Activated CD4-positive, alpha-beta memory T cell treated with anti-CD3 and anti-CD28 coated beads for 36 hours (primary cell): ENCODE measurements at places on chromosomes 5 and 9.

GRCh38 chr9:91817493-91818224 is 132.4 kb downstream of the ROR2 start:
- no peaks in the 10 kb centered on the region for H3K36me3 ChIP-seq
- H3K27ac ChIP-seq: no peak overlapping the region
- DNase-seq: no peak
- H3K27me3 ChIP-seq: peaks cover 5% of the 10 kb centered on the region
- no peak overlapping the region for H3K4me3 ChIP-seq
- H3K4me1 ChIP-seq: no peaks in the 10 kb centered on the region

GRCh38 chr5:66826263-66826662 is 230.1 kb downstream of the MAST4 start:
- peaks cover 54% of the 10 kb centered on the region for H3K4me1 ChIP-seq
- no peak for DNase-seq
- H3K27me3 ChIP-seq: peaks cover 3% of the 10 kb centered on the region
- H3K4me3 ChIP-seq: no peak overlapping the region
- no peaks in the 10 kb centered on the region for H3K36me3 ChIP-seq

GRCh38 chr5:35230038-35230611 is at the start of gene PRLR:
PRLR (minus strand) TSS chr5:35230487; CDS start chr5:35089620, 140,867 bp downstream.
- H3K27me3 ChIP-seq: peaks cover 62% of the 10 kb centered on the region
- DNase-seq: no peak
- H3K4me3 ChIP-seq: peak within 1 kb of the TSS; percentile 42
- no peaks in the 10 kb centered on the region for H3K36me3 ChIP-seq
- H3K27ac ChIP-seq: no peak within 1 kb of the TSS
- peaks cover 12% of the 10 kb centered on the region for H3K4me1 ChIP-seq

- no peak overlapping the region for H3K27ac ChIP-seq
- H3K4me1 ChIP-seq: no peaks in the 10 kb centered on the region
- no peak overlapping the region for H3K4me3 ChIP-seq
- no peaks in the 10 kb centered on the region for H3K36me3 ChIP-seq
Measured at GRCh38 chr5:30638899-30639298, 554.6 kb upstream of the CDH6 start.

GRCh38 chr9:87181670-87182069 is 234.4 kb upstream of the GAS1 start:
- H3K4me3 ChIP-seq: no peak overlapping the region
- DNase-seq: no peak
- no peaks in the 10 kb centered on the region for H3K4me1 ChIP-seq
- H3K27me3 ChIP-seq: peaks cover 2% of the 10 kb centered on the region

DNA sequence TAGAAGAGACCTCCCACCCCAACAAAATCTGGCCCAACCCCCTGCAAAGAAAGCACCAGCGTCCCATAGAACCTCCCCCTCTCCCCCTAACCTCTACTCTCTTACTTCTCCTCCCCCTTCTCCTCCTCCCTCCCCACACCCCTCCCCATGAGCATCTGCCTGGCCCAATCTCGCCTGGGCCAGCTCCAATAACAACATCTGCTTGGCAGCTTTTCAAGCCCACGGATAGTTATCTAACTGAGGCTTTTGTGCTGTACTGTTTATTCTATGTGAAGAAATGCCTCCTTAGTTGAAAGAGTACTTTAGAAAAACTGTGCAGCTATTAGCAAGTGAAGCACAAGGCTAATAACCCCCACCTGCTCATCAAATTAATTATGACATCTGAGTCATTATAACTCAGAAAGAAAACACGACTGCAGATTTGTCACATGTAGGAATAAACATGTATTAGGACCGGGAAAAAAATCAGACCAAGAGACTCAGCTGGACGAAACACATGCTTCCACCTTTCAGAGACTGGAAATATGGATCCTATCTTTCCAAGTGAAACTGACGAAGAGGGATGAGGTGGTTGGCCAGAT is 42.8 kb downstream of the NFIB start:
- peaks cover 3% of the 10 kb centered on the region for H3K4me1 ChIP-seq
- no peaks in the 10 kb centered on the region for H3K36me3 ChIP-seq
- no peak for DNase-seq
- no peak overlapping the region for H3K4me3 ChIP-seq
- H3K27ac ChIP-seq: no peak overlapping the region
- H3K27me3 ChIP-seq: peaks cover 19% of the 10 kb centered on the region

- DNase-seq: no peak
- H3K4me1 ChIP-seq: no peaks in the 10 kb centered on the region
- no peak overlapping the region for H3K4me3 ChIP-seq
- no peaks in the 10 kb centered on the region for H3K36me3 ChIP-seq
Measured at GRCh38 chr5:72187388-72188075, 80.3 kb downstream of the MAP1B start.

- no peaks in the 10 kb centered on the region for H3K27me3 ChIP-seq
- H3K27ac ChIP-seq: no peak overlapping the region
- H3K36me3 ChIP-seq: no peaks in the 10 kb centered on the region
- no peaks in the 10 kb centered on the region for H3K4me1 ChIP-seq
Measured at GRCh38 chr5:142253938-142254337, 70.9 kb downstream of the SPRY4 start.

DNA sequence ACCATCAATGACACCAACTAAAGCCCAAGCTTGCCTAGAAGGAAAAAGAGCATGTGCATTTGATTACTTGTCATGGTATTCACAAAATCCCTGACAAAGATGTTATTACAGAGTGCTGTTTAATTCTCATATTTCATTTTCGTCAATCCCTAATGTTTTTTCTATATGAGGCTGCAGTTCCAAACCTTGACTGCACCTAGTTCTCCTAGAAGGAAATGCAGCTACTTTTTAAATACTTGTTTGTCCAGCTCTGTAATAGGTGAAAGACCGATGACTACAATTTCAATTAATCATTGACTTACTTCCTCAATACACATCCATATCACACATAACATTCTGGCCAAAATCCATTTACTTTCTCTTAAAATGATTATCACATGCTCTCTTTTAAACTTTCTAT is 28.1 kb downstream of the CEMIP2 start:
- no peak for DNase-seq
- no peak overlapping the region for H3K4me3 ChIP-seq
- H3K36me3 ChIP-seq: peaks cover 40% of the 10 kb centered on the region
- H3K27ac ChIP-seq: no peak overlapping the region
- H3K27me3 ChIP-seq: no peaks in the 10 kb centered on the region

- H3K27ac ChIP-seq: no peak overlapping the region
- H3K36me3 ChIP-seq: peaks cover under 1% of the 10 kb centered on the region
- no peaks in the 10 kb centered on the region for H3K27me3 ChIP-seq
- peaks cover 14% of the 10 kb centered on the region for H3K4me1 ChIP-seq
- H3K4me3 ChIP-seq: no peak overlapping the region
Measured at GRCh38 chr9:126844085-126844484, 16.4 kb upstream of the ZBTB34 start.

GRCh38 chr5:27311544-27311943 is 273.2 kb upstream of the CDH9 start:
- no peaks in the 10 kb centered on the region for H3K36me3 ChIP-seq
- DNase-seq: no peak
- no peak overlapping the region for H3K4me3 ChIP-seq

GRCh38 chr5:176788091-176788490 is 22.3 kb upstream of the UNC5A start:
- H3K27me3 ChIP-seq: peaks cover 35% of the 10 kb centered on the region
- no peak overlapping the region for H3K27ac ChIP-seq
- no peak for DNase-seq
- no peaks in the 10 kb centered on the region for H3K4me1 ChIP-seq

DNA sequence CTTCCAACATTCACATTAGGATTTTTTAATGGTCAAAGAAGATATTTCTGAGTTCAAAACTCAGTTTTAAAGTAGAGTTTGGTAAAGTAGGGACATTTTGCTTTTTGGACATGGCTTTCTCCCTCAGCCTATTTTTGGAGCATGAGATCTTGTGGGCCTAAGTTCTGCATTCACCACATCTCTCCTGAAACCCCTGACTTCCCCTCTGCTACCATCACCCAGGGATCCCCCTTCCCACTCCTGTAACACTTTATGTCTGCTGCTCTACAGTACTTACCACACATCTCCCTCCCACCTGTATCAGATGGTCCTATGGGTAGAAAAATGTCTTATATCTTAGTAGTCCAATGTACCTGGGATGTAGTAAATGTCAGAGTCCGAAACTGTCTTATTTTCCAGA is 48.2 kb upstream of the JAK2 start:
- H3K27ac ChIP-seq: peak overlapping the region; percentile 91
- peak; percentile 36 for DNase-seq
- peaks cover 58% of the 10 kb centered on the region for H3K4me1 ChIP-seq
- H3K4me3 ChIP-seq: peak overlapping the region; percentile 42
- no peaks in the 10 kb centered on the region for H3K36me3 ChIP-seq
- H3K27me3 ChIP-seq: no peaks in the 10 kb centered on the region

DNA sequence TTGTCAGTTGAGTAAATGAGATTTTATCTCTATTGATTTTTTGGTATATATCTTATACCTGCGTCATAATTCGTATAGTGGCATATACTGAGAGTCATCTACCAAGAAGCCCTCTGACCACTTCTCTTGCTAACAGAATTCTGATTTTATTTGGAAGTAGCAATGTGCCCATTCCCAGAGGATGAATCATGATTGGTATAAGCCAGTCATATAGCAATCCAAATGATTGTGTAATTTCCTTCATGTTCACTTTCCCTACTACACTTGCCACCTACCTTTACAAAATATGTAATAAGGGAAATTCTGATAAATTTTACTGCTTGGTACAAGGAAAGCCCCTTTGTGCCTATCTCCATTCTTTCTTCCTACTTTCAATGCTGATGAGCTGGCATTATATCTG is 16.1 kb upstream of the ZNF462 start:
- no peaks in the 10 kb centered on the region for H3K4me1 ChIP-seq
- H3K36me3 ChIP-seq: no peaks in the 10 kb centered on the region
- H3K4me3 ChIP-seq: no peak overlapping the region

DNA sequence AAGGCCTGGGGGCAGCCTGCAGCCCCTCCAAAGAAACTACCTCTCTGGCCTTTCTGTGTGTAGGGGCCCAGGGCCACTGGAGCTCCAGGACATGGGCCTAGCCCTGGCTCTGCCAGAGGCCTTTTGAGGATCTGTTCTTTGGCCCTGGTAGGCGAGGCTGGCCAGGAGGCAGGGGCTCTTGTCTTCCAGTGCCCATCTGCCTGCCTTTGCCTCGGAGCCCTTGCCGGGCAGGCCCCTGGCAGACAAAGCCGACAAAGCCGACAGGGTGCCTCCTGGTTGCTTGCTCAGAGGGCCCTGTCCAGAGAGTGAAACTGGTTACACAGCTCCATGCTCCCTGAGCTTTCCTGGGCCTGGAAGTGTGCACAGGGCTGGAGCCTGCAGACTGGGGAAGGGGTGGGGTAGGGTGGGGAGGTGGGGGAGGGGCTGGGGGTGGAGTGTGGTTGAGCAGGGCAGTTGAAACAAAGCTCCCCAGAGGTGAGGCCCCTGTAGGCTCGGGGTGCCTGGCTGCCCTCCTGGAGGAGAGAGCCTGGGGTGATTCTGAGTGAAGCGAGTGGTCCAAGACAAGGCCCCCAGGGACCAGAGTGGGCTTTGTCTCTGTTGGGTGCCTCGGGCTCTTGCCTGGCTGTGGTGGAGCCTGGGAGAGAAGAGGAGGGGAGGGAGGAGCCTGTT is 29.3 kb downstream of the PTPA start:
- peaks cover 9% of the 10 kb centered on the region for H3K36me3 ChIP-seq
- H3K27ac ChIP-seq: peak overlapping the region; percentile 91
- peak overlapping the region; percentile 64 for H3K4me3 ChIP-seq
- DNase-seq: peak; percentile 41

DNA sequence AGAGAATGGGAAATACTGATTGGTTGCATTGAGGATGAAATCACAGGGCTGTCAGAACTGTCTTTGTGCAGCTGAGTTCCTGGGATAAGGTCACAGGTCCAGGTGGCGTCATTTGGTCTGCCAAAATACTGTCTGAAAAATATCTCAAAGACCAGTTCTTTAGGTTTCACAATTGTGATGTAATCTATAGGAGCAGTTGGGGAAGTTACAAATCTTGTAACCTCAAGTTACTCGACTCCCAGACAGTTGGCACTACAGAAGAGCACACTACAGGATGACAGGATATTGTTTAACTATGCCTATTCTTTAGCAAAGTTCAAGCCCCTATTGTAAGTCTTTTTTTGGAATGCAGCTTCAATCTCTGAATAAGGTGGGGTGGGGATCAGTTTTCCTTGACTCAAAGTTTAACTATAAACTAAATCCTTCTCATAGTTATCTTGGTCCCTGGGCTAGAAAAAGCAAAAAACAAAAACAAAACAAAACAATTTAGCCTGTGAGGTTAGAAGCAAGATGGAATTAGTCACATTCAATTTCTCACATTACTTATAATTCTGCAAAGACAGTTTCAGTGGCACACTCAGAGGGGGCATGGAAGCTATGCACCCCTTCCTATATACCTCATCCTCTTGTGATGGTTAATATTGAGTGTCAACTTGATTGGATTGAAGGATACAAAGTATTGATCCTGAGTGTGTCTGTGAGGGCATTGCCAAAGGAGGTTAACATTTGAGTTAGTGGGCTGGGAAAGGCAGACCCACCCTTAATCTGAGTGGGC is 276.0 kb downstream of the AUH start:
- H3K36me3 ChIP-seq: no peaks in the 10 kb centered on the region
- no peak overlapping the region for H3K27ac ChIP-seq
- H3K4me3 ChIP-seq: no peak overlapping the region
- peak; percentile 18 for DNase-seq
- peaks cover 34% of the 10 kb centered on the region for H3K4me1 ChIP-seq
- peaks cover 2% of the 10 kb centered on the region for H3K27me3 ChIP-seq

GRCh38 chr9:93580654-93581380 is 4.4 kb downstream of the PHF2 start:
- H3K36me3 ChIP-seq: peaks cover 9% of the 10 kb centered on the region
- DNase-seq: no peak
- no peak overlapping the region for H3K27ac ChIP-seq
- H3K27me3 ChIP-seq: no peaks in the 10 kb centered on the region

DNA sequence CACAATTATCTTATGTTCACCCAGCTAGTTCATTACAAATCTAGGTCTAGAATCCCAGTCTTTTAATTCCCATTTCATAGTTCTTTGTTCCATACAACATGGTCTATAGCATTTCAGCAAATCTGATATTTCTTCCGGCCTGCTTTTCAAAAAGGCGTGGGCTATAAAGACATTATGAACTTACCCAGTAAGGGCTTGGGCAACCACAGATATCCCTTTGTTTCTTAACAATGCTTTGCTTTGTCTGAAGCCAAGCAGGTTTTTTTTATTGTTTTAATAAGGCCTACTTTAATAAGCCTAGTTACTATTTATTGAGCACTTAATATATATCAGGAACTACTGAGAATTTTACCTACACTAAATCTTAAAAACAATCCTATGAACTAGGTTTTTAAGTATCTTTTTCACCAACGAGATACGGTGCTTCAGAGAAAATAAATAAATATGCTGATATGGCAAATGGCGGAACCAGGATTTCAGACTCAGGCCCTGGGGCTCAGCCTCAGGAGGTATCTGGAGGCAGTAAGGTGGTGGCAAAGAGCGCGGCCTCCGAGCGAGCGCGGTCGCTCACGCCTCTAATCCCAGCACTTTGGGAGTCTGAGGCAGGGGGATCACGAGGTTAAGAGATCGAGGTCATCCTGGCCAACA is 29.7 kb downstream of the PCA3 start:
- no peaks in the 10 kb centered on the region for H3K36me3 ChIP-seq
- no peak for DNase-seq
- H3K27me3 ChIP-seq: peaks cover 6% of the 10 kb centered on the region
- no peak overlapping the region for H3K27ac ChIP-seq
- H3K4me3 ChIP-seq: no peak overlapping the region
